ENCODE measurements at places on chromosomes 4 and X.

DNA sequence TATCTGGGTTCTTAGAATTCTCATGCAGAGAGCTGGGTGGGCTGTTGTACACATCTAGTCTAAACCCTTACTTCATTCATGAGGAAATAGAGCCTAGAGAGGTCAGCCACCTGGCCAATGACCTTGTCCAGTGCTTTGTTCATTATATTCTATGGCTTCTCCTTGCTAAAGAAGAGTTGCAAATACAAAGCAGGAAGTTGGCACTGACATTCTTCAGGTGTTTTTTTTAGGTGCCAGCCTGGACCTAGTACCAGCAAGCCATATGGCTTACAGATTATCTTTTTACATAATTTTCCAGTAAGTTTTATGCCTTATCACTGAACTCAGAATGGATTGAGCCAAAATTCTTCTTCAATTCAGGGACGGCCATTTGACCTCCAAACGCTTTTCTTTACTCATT lies 54.7 kb upstream of the PGM2 start:
- H3K4me1 ChIP-seq = peaks cover 3% of the 10 kb centered on the region
- DNase-seq = no peak
- H3K36me3 ChIP-seq = no peaks in the 10 kb centered on the region
- H3K27me3 ChIP-seq = no peaks in the 10 kb centered on the region
- H3K27ac ChIP-seq = no peak overlapping the region

GRCh38 chr4:82782626-82783345 lies 15.8 kb downstream of the SCD5 start:
- H3K36me3 ChIP-seq = no peaks in the 10 kb centered on the region
- no peak for DNase-seq
- H3K4me3 ChIP-seq = no peak overlapping the region
- H3K27ac ChIP-seq = no peak overlapping the region
- H3K4me1 ChIP-seq = no peaks in the 10 kb centered on the region
- H3K27me3 ChIP-seq = peaks cover 8% of the 10 kb centered on the region

DNA sequence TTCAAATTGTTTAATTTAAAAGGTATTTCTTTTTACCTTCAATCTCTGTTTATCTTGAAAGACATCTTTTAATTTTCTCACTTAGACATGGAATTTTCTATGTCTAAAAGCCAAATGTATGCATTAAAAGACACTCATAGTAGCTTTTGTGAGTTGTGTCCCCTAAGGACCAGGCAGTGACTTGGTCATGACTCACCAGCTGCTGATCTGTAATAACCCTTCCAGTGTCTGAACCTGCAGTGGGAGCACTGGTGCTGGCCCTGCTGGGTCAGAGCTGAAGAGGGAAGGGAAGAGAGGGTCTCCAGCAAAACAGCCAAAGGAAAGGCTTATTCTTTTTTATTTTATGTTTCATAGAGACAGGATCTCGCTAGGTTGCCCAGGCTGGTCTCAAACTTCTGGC lies 31.1 kb upstream of the SH3D19 start:
- H3K36me3 ChIP-seq = no peaks in the 10 kb centered on the region
- peaks cover 7% of the 10 kb centered on the region for H3K27me3 ChIP-seq

DNA sequence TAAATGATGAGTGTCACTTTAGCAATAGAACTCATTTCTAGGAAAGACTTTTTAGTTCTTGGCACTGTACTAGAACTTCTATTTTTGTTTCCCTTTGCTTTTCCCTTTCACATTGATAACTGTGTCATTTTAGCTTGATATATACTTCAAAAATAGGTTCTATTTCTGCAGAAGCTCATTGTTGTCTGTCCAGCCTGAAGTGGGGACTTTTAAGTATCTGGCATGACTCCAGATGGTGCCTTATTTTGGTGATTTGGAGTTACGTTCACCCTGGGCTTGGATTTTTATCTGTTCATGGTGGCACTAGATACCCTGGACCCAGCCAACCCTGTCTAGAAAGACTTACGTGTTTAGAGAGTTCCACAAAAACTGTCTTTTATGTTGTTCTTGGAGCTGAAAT lies 3.4 kb downstream of the ABHD18 start:
- no peak overlapping the region for H3K4me3 ChIP-seq
- H3K36me3 ChIP-seq = peaks cover 2% of the 10 kb centered on the region
- peaks cover 8% of the 10 kb centered on the region for H3K4me1 ChIP-seq
- H3K27ac ChIP-seq = no peak overlapping the region
- no peaks in the 10 kb centered on the region for H3K27me3 ChIP-seq

DNA sequence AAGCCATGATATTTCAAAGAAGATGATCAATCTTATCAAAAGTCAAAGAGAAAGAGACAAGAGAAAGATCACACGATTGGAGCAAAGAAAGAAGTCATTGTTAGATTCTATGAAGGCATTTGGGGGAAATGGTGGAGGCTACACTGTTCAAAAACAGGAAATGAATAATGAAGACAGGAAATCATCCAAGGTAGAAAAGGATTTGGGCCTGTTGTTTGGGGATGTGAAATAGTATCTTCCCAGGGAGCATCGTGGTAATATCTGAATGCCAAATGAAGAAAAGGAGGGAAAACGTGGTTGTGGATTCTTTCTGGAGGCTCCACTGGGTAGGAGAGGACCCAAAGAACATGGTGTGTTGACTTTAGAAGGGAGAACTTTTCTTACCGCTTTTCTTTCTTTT lies 482.4 kb downstream of the NLGN4X start:
- H3K27ac ChIP-seq = no peak overlapping the region
- peaks cover 6% of the 10 kb centered on the region for H3K27me3 ChIP-seq
- H3K4me1 ChIP-seq = peaks cover 4% of the 10 kb centered on the region
- no peak overlapping the region for H3K4me3 ChIP-seq
- no peaks in the 10 kb centered on the region for H3K36me3 ChIP-seq

DNA sequence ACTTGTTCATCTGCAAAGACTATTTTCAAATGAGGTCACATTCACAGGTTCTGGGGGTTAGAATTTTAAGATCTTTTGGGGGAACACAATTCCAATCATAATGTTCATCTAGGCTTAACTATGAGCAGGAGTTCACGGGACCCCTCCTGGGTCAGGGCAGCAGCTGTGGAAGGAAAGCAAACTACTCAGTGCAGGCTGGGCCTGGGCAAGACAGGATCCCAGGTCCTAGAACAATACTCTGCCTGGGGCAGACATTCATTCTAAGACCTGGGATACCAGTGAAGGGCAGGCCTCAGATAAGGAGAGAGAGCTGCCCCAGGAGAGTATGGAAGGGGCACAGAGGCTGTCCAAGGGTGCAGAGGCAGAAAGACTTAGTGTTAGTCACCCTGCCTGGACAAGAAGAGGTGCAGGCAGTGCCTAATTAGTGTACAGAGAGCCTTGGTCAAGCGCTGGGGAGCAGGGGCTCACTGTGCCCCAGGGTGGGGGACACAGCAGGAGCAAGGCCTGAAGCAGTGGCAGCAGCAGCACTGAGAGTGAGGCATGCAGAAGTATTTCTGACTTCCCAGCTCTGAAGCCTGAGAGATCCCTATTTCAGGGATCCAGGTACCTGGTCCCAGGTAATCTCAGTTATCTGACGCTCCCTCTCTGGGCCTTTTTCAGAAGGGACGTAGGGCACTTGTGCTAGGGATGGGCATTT lies 123.0 kb upstream of the MAMLD1 start:
- DNase-seq = no peak
- peaks cover 3% of the 10 kb centered on the region for H3K27me3 ChIP-seq

DNA sequence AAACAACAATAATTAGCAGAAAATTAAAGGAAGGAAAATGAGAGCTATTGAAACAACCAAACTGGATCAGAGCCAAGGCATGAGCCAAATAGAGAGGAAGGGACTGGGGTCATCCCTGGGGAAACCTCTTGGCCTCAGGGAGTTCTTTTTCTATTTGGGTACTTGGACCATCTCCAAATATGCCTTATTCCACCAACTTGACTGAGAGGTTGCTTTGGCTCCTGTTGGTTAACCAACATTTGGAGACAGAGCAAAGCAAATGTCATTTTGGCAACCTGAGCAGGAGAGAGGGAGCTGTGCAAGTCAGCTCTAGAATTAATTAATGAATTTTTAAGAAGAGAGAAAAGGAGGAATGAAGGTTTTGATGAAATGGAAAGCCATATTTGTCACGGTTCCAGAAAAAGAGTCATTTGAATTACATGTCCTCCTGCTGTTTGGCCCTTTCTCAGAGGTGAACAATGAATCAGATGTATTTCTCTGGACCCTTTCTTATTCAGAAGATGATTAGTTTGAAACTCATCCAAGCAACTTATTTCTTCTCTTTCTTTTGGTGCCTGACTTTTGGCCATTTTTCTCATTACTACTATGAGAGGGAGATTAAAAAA lies 119.1 kb downstream of the CNKSR2 start:
- no peak overlapping the region for H3K27ac ChIP-seq
- no peaks in the 10 kb centered on the region for H3K4me1 ChIP-seq
- peaks cover 6% of the 10 kb centered on the region for H3K36me3 ChIP-seq
- no peaks in the 10 kb centered on the region for H3K27me3 ChIP-seq

- H3K4me3 ChIP-seq = no peak overlapping the region
- no peaks in the 10 kb centered on the region for H3K4me1 ChIP-seq
- no peak for DNase-seq
- no peaks in the 10 kb centered on the region for H3K27me3 ChIP-seq
These were observed 147.3 kb downstream of the VEGFC start for GRCh38 chr4:176645246-176645960.

- no peak overlapping the region for H3K27ac ChIP-seq
- H3K27me3 ChIP-seq = no peaks in the 10 kb centered on the region
- no peak overlapping the region for H3K4me3 ChIP-seq
- no peaks in the 10 kb centered on the region for H3K36me3 ChIP-seq
- DNase-seq = no peak
- no peaks in the 10 kb centered on the region for H3K4me1 ChIP-seq
These were observed 108.7 kb downstream of the IQCM start for GRCh38 chr4:149706942-149707341.

GRCh38 chrX:53605004-53605403 lies 81.5 kb downstream of the HUWE1 start:
- no peak overlapping the region for H3K27ac ChIP-seq
- H3K27me3 ChIP-seq = no peaks in the 10 kb centered on the region
- H3K4me3 ChIP-seq = no peak overlapping the region
- no peaks in the 10 kb centered on the region for H3K4me1 ChIP-seq

DNA sequence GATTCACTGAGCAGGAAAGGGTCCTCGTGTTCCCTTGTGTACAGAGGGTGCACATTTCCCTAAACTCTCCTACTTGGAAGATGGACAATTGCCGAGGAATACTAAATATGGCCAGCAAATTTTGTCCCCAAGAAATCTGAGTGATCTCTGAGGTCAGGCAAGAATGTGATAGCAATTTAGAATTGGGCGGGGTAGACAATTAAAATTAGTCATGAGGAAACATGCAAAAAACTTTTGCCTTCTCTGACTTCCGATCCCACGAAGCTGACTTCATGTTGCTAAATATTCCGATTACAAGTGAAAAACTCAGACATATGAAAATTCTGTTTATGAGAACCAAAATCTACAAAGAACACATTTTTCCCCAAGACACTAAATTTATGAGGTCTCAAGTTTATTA lies 453.9 kb upstream of the ZFP42 start:
- no peak overlapping the region for H3K27ac ChIP-seq
- DNase-seq = no peak
- H3K4me3 ChIP-seq = no peak overlapping the region
- H3K4me1 ChIP-seq = no peaks in the 10 kb centered on the region
- H3K27me3 ChIP-seq = no peaks in the 10 kb centered on the region

DNA sequence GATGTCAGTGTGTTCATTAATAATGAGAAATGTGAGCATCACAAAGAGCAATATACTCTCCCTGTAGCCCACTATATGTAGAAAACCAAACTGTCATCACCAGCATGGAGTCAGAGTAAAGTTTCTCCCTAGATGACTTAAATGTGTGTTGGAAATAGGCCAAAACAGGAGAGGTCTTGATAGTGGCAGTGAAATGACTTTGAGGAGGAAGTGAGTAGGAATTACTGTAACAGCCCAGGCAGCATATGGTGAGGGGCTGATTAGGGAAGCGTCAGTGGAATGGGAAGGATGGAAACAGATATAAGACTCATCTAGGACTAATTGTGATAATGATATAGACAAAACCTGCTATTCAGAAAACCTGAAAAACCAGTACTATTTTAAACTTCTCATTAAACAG lies 83.9 kb downstream of the ATXN3L start:
- no peak overlapping the region for H3K4me3 ChIP-seq
- peaks cover 2% of the 10 kb centered on the region for H3K4me1 ChIP-seq
- no peak for DNase-seq
- no peaks in the 10 kb centered on the region for H3K36me3 ChIP-seq
- H3K27me3 ChIP-seq = no peaks in the 10 kb centered on the region

DNA sequence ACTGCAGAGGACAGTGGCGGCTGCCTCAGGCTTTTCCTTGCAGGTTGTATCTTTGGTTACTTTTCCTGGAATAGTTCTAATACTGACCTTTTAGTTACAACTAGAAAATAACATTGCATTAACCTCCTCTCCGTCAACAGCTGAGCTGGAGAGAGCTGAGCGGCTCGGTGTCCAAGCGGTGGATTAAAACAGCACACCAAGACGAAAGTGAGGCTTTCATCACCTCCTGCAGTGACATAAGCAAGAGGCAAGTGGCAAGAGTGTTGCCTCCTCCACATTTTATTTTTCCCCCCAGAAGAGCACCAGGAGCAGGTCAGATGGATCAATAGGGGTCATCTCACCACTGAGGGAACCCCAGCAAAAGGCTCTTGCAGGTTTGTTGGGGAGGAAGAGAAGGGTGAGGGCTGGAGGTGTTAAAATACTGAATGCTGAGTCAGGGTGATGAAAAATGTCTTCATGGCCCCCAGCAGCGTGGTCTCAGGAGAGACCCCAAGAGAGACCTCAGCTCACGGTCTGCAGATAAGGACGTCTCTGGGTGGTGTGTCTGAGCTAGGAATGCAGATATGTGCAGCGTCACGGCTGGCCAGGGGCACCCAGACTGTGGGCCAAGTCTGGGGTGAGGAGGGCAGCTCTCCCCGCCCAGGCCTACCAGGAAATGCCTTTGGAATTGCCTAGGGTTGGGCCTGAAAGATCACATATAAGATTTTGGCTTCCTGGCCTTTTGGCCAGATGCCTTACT lies 50.3 kb downstream of the CASP3 start:
- H3K36me3 ChIP-seq = peaks cover 8% of the 10 kb centered on the region
- no peaks in the 10 kb centered on the region for H3K4me1 ChIP-seq
- H3K27ac ChIP-seq = no peak overlapping the region
- no peak overlapping the region for H3K4me3 ChIP-seq

DNA sequence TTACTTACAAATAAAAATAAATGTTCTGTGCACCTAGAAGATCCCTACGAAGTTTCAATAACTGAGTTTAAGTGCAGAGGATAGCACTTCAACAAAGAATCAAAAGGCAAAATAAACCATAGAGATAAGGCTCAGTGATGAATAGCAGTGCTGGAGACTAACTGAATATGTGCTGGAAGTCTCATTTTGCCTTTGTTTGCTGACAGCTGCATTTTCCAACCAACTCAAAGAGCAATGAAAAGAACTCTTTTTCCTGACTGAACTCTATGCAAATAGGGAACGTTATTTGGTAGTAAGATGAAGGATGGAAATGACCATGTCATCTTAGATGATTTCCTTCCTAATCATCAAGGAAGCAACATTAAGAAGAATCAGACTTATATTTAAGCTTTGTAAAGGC lies 32.7 kb upstream of the ADH7 start:
- H3K4me3 ChIP-seq = no peak overlapping the region
- peaks cover 7% of the 10 kb centered on the region for H3K27me3 ChIP-seq
- H3K27ac ChIP-seq = no peak overlapping the region
- H3K36me3 ChIP-seq = no peaks in the 10 kb centered on the region

- H3K27ac ChIP-seq = no peak overlapping the region
- H3K4me1 ChIP-seq = peaks cover 6% of the 10 kb centered on the region
- no peaks in the 10 kb centered on the region for H3K27me3 ChIP-seq
- peaks cover 11% of the 10 kb centered on the region for H3K36me3 ChIP-seq
- H3K4me3 ChIP-seq = no peak overlapping the region
These were observed 16.6 kb downstream of the RBBP7 start for GRCh38 chrX:16853537-16853936.
